SK-MEL-5 (cell line): ENCODE measurements at places on chromosomes 7 and 10. TPM values are rescaled to one million over a fixed set of nuclear protein-coding genes. Genes with fewer than 3 reads are reported as not detected.

CPVL gene
- total RNA-seq, result 471 and 497 TPM in 2 replicates

CALML3 gene
- not detected in 2 replicates for total RNA-seq

DNA sequence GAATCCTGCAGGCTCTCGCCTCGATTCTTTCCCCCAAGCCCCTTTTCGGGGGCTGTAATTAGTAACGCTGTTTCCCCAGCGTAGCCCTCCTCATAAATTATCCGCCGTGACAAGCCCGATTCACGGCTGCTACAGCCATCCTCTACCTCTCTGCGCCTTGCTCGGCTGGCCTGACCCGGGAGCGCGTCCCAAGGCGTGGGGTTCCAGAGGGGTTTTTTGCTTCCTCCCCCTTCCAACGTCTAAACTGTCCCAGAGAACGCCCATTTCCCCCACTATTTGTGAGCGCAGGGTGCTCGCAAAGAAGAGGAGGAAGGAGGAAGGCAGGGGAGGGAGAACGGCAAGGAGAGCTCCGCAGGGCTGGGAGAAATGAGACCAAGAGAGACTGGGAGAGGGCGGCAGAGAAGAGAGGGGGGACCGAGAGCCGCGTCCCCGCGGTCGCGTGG, 880 bp downstream of the HOXA5 start:
- no peak for DNase-seq

PLA2G12B gene
- not detected in 2 replicates for total RNA-seq

CLRN3 gene
- total RNA-seq, result not detected in 2 replicates

WIPF3 gene
- total RNA-seq, result 3.6 and 4.1 TPM in 2 replicates

GIMAP1 gene
- total RNA-seq, result not detected in 2 replicates

MAGI2 gene
- total RNA-seq, result 2.0 and 3.5 TPM in 2 replicates

- DNase-seq, result no peak
Observed at GRCh38 chr10:117546581-117547015, 4.1 kb downstream of the EMX2 start.

GPNMB gene
- total RNA-seq, result 1,248 and 1,278 TPM in 2 replicates

DNA sequence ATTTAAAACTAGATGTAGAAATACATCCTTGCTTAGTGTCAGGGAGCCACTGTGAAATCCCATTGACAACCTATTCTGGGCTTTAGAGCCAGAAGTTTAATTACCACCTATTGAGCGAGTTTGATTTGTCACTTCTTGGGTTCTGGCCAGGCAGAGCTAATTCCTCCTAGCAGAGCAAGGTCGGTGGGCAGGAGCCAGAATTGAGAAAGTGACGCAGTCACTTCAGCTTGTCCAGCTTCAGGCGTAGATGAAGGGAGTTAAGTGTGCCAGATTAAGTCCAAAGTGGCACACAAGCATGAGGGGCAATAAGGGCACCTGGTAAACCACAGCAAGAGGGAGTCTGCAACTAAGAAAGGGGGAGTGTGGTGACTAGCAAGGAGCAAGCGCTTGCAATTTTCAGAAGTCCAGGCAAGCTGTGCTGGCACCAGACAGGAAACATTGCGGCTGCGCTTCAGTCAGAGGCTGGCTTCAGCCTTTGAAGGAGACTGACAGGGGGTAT, 119.4 kb downstream of the ST7 start:
- no peak for DNase-seq

PDCD11 gene
- 31.8 and 38.1 TPM in 2 replicates for total RNA-seq

- DNase-seq, result no peak
Observed at GRCh38 chr10:105585753-105586152, 944.7 kb downstream of the SORCS3 start.

- peak; percentile 45 for DNase-seq
Observed at GRCh38 chr7:106978425-106979420, 65.8 kb upstream of the PRKAR2B start.

- peak; percentile 43 for DNase-seq
Observed at GRCh38 chr7:21300692-21301091, 127.2 kb upstream of the SP4 start.

GRCh38 chr10:69044546-69044945, 43.4 kb upstream of the SRGN start:
- no peak for DNase-seq

GRCh38 chr7:75945297-75946168, 30.6 kb downstream of the POR start:
- DNase-seq, result no peak

HTR5A gene
- 0.11 TPM in 1 of 2 replicates, not detected in the other for total RNA-seq

GPR15LG gene
- total RNA-seq, result not detected in 2 replicates

NUTM2D gene
- total RNA-seq, result 0.29 and 0.32 TPM in 2 replicates

MEOX2 gene
- not detected in 2 replicates for total RNA-seq

DNA sequence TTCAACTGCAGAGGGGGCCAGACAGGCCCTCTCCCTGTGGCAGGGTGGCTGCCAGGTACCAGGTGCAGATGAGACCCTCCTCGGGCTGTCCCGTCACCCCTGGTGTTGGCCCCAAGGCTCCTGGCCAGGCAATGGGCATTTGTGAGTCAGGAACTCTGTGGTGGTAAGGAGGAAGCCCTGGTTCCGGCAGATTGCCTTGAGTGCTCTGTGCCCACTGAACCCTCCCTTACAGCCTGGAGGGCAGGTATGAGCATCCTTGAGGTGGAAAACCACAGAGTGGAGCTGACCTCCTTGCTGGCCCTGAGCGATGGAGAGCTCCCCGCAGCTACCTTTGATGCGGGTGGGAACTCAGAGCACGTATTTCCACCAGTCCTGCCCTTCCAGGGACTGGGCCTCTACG, 2.0 kb downstream of the PAOX start:
- DNase-seq, result no peak

GRCh38 chr10:682931-683447, 6.5 kb downstream of the DIP2C start:
- no peak for DNase-seq

OR2A12 gene
- total RNA-seq, result not detected in 2 replicates

GRCh38 chr7:159061209-159061608, 83.5 kb downstream of the VIPR2 start:
- no peak for DNase-seq

SMKR1 gene
- 0.98 and 1.4 TPM in 2 replicates for total RNA-seq

GSTK1 gene
- total RNA-seq, result 144 and 161 TPM in 2 replicates

GRCh38 chr10:28250782-28251181, 52.1 kb downstream of the MPP7 start:
- DNase-seq, result peak; percentile 36

GRCh38 chr7:5237286-5237685, 45.5 kb upstream of the SLC29A4 start:
- peak; percentile 36 for DNase-seq

DNA sequence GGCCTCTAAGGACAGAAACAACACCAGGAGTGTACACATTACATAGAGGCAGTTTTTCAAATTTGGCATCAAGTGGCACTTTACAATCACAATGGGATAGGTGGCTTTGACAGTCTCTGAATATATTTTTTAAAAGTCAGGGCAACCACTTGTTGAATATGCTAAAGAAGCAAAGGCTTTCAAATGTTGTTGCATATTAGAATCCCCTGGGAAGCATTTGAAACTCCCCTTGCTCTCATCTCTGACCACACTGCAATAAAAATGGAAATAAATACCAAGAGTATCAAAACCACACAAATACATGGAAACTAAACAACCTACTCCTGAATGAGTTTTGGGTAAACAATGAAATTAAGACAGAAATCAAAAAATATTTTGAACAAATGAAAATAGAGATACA, 106.5 kb upstream of the RAB11FIP2 start:
- DNase-seq, result no peak

GRCh38 chr10:121754666-121755065, 156.4 kb upstream of the FGFR2 start:
- DNase-seq, result no peak

DNA sequence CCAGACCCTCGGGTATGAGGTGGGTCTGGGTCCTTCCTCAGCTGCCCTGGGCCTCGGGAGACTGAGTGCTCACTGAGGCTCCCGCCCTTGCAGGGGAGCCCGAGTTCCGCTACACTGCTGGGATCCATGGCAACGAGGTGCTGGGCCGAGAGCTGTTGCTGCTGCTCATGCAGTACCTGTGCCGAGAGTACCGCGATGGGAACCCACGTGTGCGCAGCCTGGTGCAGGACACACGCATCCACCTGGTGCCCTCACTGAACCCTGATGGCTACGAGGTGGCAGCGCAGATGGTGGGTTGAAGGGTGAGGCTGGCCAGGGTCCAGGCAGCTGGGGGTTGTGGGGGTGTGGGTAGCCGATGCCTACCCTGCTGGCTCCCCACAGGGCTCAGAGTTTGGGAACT, 7.6 kb downstream of the AEBP1 start:
- DNase-seq, result no peak

INTS1 gene
- total RNA-seq, result 34.5 and 41.4 TPM in 2 replicates

INMT gene
- not detected in 2 replicates for total RNA-seq

- DNase-seq, result peak; percentile 64
Observed at GRCh38 chr7:26202019-26202990, 760 bp downstream of the CBX3 start.

DNA sequence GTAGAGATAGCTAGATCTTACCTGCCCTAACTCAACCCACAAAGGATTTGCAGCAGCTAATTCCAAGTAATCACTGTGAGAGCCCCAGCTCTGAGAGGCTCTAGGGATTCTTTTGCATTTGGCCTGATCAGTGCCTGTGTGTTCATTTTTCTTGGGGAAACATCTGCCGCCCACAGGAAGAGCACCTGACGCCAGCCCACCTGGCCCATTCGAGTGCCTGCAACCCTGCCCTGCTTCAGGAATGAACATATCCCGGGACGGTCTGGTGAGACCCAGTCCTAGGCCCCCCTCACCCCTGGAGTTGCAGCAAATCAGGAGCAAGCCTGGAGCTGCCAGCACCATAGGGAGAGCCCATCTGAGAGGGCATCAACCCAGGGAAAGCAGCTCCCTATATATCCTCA, 38.8 kb downstream of the GSDME start:
- DNase-seq, result no peak

GRCh38 chr10:50224330-50224952, 26.9 kb downstream of the ASAH2 start:
- peak; percentile 77 for DNase-seq

SPAM1 gene
- not detected in 2 replicates for total RNA-seq
